ENCODE measurements at places on chromosomes 3 and 15.
A peak's percentile ranks its signal among the peaks of the same experiment; 100 is the strongest.

DNA sequence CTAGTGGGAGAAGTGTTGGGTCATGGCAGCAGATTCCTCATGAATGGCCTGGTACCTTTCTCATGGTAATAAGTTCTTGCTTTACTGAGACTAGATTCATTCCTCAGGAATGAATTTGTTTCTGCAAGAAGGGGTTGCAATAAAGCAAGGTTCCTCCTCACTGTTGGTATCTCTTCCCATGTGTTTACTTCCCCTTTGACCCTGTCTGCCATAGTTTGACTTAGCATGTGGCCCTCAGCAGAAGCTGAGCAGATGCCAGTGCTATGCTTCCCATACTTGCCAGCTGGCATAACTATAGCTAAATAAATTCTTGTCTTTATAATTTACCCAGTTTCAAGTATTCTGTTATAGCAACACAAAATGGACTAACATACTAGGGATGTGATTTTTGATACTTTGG is 163.6 kb upstream of the COL8A1 start:
- DNase-seq = no peak

DNA sequence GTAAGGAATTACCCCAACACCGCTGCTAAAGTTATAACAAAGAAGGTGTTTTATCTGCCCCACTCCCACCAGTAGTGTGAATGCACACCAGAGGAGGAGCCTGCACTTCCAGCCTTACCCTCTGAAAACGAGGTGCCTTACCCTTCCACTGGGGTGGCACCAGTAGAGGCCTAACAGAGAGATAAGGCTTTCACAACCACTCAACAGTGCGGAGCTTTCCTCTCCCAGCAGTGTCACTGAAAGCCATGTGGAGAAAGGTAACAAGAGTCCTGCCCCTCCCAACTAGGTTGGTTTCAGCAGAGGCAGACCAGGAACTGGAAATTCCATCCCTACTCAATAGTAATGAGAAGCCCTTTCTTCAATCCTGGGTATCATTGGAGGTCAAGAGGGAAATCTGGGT is 539.2 kb downstream of the VGLL3 start:
- DNase-seq = no peak

DNA sequence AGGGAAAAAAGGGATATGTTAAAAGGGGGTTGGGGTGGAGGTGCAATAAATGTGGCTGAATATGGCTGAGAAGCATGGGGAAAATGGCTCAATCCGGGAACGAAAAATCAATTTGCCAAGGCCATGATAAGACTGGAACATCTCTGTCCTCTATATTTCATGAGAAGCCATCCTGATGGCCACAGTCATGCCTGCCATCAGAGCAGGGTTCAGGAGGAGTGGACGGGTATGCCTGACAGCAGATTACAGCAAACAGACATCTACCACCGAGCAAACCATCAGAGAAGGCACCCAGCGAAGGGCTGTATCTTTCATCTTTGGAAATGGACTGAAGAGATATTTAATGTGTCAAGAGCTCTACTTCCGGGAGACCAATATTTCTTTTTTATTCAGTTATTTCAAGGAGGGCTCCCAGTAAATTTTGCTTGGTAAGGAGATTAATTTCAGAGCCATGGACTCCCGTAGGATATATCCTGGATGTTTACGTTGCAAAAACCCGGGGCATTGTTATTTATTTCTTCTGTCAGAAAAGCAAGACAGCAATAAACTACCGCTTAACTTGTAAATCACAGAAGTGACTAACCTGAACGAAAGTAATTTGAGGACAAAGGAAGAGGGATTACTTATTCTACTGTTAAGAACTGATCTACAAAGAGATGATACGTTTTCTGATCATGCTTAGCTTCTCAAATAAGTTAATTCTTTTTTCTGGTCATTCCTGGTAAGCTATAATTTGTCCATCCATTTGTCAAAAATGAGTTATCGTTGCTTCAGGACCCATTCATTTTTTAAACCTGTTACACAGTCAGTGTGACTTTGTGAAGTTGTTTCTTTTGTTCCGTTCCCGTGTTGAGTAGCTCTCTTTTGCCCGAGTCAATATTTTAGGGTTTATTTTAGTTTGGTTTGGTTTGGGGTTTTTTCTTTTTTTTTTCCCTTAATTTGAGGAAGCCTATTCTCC is 80.6 kb upstream of the CHD2 start:
- DNase-seq = no peak

GRCh38 chr3:116199063-116199462 is 246.2 kb downstream of the LSAMP start:
- DNase-seq = no peak

- peak; percentile 83 for DNase-seq
These were observed 24.5 kb downstream of the IQGAP1 start for GRCh38 chr15:90412356-90413194.

GRCh38 chr3:73787620-73788019 is 162.9 kb upstream of the PDZRN3 start:
- DNase-seq = no peak
